Stimulated activated CD4-positive, alpha-beta T cell treated with anti-CD3 and anti-CD28 coated beads, Interleukin-1b, Interleukin-23, amount 100 ng/mL, for 4 hours (primary cell): ENCODE measurements at places on chromosomes 4 and X.

GRCh38 chr4:17544205-17544604 is 29.2 kb downstream of the CLRN2 start:
- no peak for DNase-seq

DNA sequence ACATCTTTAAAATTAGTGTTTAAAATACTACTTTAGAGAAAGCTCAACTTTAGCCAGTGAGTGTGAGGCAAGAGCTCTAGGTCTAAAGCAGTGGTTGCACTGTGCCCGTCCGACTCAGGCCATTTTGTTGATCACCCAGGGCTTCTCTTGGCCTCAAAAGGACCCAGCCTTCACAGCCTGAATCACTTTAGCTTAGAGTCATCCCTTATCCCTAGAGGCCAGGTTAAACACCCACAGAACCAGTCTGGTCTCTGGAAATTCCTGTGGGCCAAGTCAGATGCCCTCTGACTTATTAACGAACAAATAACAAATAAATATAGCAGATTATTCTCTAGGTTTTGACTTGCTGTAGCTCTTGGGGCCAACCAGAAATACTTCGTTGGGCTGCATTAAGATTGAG is 102.3 kb downstream of the WWC2 start:
- DNase-seq, result no peak

- DNase-seq, result no peak
Observed at GRCh38 chr4:20095805-20096541, 155.7 kb upstream of the SLIT2 start.

- peak; percentile 31 for DNase-seq
Observed at GRCh38 chr4:113901994-113902787, 77.3 kb downstream of the ARSJ start.

DNA sequence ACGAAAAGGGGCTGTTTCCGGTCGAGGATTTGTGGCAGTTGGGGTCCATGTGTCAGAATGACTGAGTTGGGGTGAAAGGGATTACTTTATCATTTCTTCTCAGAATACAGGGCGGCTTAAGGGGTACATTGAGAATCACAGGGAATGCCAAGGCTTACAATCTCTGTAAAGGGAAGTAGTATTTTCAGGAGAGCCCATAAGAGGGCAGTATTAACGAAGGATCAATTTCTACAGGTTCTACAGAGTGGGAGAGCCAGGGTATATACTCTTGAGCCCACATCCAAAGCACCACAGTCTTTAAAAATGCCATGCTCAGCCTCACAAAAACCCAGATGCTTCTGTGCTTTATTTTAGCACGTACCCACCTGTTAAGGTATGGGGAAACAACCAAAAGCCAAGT is 67.7 kb upstream of the ZXDA start:
- DNase-seq, result no peak

DNA sequence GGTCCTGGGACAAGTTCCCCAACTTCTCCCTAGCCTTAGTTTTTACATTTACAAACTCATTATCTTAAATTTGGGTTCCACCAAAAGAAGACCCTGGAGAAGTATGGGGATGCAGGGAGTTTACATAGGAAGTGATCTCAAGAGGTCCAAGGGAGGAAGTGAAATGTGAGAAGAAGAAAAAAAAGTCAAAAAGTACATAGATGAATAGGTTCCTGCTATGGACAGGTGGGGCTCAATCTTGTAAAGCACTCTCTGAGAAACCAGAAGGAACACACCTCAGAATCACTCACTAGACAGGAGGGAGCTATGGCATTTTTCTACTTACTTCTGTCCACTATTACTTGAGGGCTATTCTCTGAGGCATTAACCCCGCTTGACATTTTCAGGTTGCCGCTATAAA is 56.6 kb downstream of the ARHGAP6 start:
- DNase-seq, result no peak

GRCh38 chrX:152988536-152989291 is 5.2 kb downstream of the PNMA5 start:
- DNase-seq, result no peak

DNA sequence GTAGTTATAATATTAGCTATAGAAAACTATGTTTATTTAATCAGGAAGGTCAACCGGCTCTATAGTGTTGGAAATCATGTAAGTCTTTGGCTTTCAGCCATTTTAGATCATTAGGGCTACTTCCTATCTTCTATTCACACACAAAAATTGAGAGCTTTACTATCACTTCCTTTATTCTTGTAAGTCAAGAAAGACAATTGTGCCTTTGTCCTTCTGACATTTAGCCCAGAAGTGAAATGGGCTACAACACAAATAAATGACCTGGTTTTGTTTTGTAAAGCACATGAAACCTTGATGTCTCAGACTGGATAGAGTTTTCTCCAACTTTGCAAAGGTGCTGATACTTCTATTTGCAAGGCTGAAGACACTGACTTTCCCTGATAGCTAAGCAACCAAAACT is 122.4 kb upstream of the ACSL4 start:
- no peak for DNase-seq

GRCh38 chr4:170122252-170122651 is 32.5 kb upstream of the AADAT start:
- DNase-seq, result no peak

DNA sequence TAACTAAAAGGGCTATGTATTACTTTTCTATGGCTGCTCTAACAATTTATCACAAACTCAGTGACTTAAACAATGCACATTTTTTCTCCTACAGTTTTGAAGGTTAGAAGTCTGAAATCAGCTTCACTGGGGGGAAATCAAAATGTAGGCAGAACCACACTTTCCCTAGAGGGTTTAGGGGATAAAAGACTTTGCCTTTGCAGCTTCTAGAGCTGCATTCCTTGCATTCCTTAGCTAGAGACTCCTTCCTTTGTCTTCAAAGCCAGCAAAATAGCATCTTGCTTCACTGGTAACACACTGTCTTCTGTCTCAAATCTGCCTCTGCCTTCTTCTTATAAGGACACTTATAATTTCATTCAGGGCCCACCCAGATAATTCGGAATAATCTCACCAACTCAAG is 152.4 kb upstream of the SPIN4 start:
- DNase-seq, result no peak

DNA sequence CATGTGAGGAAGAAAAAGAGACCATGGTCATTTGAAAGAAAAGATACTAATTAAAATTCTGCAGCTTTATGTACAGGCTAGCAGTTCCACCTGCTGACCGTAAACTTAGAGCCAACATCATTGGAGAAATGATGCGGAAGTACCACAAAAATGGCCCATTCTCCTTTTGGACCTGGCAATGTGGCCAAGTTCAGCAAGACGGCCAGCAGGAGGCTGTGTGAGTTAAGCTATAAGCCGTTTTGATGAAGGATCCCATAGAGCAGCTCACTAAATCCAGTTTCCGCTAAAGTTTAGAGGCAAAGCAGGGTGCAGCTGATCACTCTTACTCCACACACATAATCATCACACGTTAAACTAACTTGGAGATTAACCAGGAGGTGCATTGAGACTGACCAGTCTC is 133.8 kb downstream of the LDB2 start:
- DNase-seq, result no peak

DNA sequence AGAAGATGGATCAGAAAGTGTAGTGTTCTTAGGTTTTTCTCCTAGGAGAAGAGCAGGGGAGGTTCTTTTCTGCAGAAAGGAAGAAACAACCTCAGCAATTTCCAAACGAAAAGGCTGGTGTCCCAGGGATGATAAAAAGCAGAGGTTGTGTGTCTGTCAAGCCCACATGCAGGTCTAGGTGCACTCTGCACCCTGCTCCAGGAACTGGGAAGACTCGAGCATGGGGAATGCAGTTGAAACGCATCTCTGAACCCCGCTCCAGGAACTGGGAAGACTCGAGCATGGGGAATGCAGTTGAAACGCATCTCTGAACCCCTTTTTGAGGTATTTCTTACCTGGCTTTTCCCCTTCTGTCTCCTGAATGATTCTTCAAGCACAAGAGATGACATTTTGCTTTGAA is 171.2 kb downstream of the LDB2 start:
- no peak for DNase-seq

- DNase-seq, result no peak
Observed at GRCh38 chr4:140790765-140791164, 34.6 kb upstream of the TBC1D9 start.

GRCh38 chr4:75470738-75471137 is 43.5 kb downstream of the RCHY1 start:
- no peak for DNase-seq

DNA sequence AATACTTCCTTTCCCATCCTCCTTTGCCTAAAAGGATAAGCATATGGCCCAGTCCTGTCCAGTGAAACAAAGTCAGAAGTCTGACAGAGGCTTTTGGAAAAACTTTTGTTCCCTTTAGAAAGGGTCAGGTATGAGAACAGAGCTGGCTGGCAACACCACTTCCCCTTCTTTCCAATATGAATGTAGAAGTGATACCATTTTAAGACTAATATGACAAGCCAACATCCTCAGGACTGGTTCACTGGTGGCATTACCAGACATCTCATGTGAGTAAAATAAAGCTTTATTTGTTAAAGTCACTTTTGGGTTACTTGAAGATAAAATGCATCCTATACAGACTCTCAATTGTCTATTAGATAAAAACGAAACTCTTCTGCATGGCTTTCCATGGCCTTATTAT is 83.6 kb upstream of the PTCHD1 start:
- DNase-seq, result no peak

GRCh38 chrX:136773648-136774047 is 7.1 kb downstream of the ARHGEF6 start:
- no peak for DNase-seq

DNA sequence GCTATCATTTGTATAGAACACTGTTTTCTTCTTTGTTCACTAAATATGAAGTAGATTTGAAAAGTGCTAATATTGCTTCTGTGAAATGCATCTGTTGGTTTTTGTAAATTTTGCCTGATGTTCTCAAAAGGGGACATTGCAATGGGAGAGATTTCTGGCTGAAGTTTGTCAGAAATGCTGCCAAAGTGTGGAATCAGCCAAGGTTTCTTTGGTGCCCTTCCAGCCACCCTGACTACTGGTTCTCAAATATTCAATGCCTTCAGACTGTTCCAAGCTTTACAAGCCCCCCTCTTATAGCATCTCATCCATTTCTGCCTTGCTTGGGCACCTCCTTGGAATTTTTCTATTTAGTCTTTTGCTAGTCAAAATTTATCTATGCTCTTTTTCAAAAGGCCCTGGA is 60.6 kb upstream of the TMLHE start:
- DNase-seq, result no peak

- no peak for DNase-seq
Observed at GRCh38 chrX:153686711-153687110, 1.0 kb upstream of the SLC6A8 start.

DNA sequence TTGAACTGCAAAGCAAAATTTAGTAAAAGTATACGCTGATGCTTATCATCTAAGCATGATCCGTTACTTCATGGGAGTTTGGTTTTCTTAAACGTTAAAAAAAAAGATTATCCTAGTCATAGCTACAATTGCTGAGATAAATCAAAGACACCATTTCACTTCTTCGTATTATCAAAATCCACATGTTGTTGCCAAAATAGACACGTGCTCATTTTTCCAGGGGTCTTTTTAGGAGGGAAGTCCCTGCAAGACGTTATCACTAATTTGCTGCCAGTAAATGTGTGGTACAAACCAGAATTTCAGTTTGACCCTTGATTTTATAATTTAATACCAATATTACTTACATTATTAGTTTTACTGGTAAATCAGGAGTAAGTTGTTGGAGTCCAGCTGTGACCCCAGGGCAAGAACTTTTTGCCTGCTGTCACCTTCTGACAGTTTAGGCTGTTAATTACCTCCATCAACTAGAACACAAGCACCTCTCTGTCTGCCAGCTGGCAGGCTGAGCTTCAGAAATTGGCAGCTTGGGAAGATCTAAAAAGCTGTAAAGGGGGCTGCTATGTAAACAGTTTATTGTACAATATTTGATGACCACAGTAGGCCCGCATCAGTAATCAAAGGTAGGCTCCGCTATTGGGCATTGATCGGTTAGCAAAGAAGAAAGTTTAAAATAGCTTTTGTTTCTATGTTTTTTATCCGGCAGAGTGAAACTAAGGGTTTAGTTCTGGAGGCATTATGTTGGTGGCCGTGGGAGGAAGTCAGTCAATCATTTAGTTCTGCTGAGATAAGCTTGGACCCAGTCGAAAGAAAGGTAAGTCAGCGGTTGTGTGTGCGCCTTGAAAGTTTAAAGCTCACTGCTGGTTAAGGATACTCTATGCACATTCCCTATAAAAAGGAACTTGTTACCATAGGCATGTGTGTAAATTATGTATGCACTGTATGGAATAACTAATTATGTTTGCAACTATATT is 196.4 kb downstream of the FBXO8 start:
- DNase-seq, result no peak

- DNase-seq, result no peak
Observed at GRCh38 chr4:76178296-76178695, 30.1 kb upstream of the NUP54 start.

DNA sequence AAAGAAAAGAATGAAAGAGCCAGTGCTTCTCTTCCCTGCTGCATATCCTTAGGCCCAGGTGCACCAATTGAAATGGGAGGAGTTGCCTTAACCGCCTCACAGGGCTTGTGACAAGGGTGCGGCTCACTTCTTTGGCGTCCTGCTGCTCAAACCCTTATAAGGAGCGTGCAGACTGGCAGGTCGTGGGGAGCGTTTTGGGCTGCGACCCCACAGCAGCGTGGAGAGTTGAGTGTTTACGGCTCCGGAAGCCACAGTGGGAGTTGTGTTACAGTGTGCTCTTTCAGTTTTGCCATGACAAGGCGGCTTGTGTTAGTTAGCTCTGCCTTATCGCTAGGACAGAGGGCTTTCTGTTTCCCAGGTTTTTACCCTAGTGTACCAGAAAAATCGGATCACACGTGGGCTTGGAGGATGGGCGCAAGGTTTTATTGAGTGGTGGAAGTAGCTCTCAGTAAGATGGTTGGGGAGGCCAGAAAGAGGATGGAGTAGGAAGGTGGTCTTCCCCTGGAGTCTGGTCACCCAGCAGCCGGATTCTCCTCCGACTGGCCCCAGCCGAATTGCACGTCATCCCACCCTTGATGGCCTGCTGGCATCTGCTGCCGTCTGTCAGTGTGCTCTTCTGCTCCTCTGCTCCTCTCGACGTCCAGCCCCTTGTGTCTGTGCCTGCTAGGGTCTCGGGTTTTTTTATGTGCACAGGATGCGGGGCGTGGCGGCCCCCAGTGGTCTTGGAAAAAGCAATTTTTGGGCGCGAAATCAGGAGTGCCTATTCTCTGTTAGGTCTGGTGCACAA is 718.9 kb downstream of the ARAP2 start:
- DNase-seq, result no peak

DNA sequence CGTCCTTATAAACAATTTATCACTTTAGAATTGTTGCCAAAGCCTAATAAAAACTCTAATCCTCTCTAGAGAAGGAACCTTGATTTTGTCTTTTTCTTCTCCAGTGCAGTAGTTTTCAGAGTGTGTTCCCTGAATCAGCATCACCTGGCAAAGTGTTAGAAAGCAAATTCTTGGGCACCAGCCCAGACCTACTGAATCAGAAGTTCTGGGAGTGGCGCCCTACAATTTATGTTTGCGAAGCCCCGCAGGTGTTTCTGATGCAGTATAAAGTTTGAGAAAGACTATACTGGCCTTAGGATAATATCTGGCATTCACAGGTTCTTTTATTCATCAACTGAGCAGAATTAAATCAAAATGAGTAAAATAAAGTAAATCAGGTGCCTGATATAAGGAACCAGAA is 645.8 kb upstream of the ATOH1 start:
- DNase-seq, result no peak

- no peak for DNase-seq
Observed at GRCh38 chr4:94477227-94477626, 25.5 kb downstream of the PDLIM5 start.

- DNase-seq, result no peak
Observed at GRCh38 chr4:40316333-40316781, 18.8 kb upstream of the CHRNA9 start.
